Lung microvascular endothelial cell (primary cell): ENCODE measurements at places on chromosomes 4 and X. TPM values are rescaled to one million over a fixed set of nuclear protein-coding genes. Genes with fewer than 3 reads are reported as not detected.

- DNase-seq: no peak
Observed at GRCh38 chrX:47596256-47596655, 14.0 kb downstream of the TIMP1 start.

GRCh38 chr4:7073526-7074390, 5.9 kb upstream of the GRPEL1 start:
- DNase-seq: peak; percentile 48

GRCh38 chr4:189779281-189779980, 161.2 kb upstream of the FRG1 start:
- no peak for DNase-seq

GRCh38 chrX:10628906-10629305, 8.5 kb upstream of the MID1 start:
- no peak for DNase-seq

DNA sequence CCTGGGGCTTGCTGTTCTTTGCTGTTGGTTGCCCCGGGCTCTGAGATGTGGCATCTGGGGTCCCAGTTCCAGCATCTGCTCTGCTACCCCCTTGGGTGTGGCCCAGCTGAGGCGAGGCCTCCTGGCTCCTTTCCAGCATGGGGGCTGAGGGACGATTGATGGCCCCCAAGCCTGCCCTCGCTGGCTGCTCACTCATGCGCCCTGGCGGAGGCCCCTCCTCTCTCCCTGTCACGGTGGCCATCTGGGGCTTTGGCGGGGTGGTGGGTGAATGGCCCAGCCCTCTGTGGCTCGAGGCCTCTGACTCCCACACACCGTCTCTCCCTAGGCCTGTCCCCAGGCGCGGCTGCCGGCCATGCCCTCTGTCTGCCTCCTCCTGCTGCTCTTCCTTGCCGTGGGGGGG, 1.8 kb downstream of the PLXNA3 start:
- DNase-seq: no peak

- DNase-seq: no peak
Observed at GRCh38 chr4:39648213-39648612, 9.5 kb upstream of the SMIM14 start.

DNA sequence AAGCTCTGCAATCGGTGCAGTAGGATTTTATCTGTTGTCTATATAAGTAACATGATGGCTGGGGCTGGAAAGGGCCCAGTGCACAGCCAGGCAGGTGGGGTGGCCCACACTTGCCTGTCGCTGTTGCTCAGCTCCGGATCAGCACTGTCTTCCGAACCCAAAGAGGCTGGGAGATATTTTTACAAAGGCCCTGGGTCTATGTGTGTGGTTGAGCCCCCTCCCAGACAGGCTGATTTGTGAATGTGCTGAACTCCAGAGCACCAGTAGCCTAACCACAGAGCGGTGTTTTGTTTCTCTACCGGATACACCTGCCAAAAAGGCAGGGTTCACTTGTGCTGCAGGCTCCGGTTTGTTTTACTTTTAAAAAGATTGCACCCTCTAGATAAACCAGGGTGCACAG, 33.5 kb upstream of the CHRNA9 start:
- DNase-seq: peak; percentile 24

DNA sequence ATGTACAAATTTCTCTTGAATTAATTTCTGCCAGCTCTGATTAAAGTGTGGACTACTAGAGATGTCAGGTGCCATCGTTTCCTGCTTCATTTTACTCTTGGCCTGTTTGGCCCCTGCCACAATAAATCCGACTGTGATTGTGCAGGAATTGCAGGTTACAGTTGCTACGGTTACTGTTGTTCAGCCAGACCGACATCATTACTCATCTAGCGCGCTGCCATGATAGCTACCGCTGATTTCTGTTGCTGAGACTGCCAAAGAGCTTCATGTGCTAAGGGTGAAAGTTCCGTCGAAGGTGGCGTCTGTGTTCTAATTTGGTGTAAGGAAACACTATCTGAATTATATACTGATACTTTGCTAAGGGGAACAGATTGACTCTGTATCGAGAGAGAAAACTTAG, 22.1 kb downstream of the SLIT2 start:
- DNase-seq: peak; percentile 32

- no peak for DNase-seq
Observed at GRCh38 chr4:159021597-159022385, 81.1 kb upstream of the RAPGEF2 start.

- no peak for DNase-seq
Observed at GRCh38 chr4:75015627-75016026, 82.7 kb downstream of the PARM1 start.

DNA sequence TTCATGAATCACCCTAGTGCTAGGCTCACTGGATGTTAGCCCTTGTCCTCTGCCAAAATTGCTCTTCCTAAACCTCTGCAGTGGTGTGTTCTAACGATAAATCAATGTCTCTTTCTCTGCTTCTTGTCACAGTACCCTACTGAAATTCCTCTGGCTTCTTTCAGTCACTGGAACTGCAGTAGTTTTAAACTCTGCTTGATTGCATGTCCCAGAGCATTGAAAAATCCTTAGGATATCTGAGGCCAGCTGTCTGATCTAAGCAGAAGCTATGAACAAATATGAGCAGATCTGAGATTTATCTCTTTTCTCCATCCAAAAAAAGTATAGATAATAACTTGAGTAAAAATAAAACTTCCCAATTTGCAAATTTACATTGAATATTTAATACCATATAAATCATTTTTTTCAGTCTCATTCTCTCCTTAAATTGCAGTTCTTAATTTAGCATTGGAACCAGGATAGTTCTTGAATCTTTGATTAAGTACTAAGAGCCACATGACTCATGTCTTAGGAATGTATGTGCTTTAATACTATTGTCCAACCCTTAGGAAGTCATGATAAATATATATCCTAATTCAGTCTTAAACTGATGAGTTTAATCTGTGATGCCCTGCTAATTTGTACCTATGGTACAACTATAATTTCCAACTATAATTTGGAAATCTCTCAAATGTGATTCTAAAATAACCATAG, 169.7 kb downstream of the PDHA2 start:
- no peak for DNase-seq

DNA sequence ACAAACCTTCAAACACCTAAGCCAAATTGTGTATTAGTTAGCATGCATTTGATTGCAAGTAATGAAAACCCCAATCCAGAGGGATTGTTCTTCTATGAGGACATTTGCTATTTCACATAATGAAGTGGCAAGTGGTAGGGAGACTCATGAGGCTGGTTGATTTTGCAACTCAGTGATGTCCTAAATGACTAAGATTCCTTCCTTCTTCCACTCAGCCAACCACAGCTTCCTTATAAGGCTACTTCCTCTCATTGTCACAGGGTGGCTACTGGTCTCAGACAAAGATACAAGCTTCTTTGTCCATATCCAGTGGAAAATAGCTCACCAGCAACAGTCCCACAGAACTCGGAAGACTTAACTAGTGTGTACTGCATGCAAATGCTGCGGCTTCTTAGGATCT, 5.3 kb upstream of the OTC start:
- peak; percentile 89 for DNase-seq

DNA sequence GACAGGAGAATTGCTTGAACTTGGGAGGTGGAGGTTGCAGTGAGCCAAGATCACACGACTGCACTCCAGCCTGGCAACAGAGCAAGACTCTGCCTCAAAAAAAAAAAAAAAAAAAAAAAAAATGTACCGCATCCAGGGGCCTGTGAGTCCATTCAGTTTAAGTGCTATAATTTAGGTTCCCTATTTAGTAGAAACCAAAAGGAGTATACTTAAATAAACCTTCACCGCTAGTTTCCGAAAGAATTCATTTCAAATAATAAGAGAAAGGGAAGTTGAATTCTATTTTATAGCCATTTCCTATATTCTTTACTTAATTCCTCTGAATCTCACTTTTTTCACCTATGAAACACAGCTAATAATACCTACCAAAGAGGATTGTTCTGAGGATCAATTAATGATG, 20.8 kb upstream of the LRBA start:
- DNase-seq: no peak

GRCh38 chr4:33262824-33263223, 2542.7 kb downstream of the PCDH7 start:
- DNase-seq: no peak

DNA sequence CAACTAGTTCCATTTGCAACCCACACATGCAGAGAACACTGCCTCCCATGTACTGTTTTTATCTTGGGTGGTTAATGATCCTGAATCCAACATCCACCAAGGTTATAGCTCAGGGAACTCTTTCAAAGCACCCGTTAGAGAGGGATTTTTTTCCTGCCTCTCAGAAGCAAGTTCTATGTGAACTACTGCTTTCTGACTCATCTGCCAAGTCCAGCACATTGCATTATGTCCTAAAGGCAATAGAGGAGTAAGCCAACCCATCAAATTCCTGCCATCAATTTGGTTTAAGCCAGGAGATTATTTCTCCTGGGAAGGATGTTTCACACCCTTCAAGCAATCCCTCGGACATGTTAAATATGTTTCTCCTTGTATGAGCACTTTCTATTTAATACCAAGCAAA, 334.5 kb downstream of the GASK1B start:
- no peak for DNase-seq

GRCh38 chr4:41339812-41340809, 83.4 kb downstream of the UCHL1 start:
- peak; percentile 80 for DNase-seq

Gene CEP135
- total RNA-seq: 4.1 and 6.5 TPM in 2 replicates

Gene ZNF185
- 4.0 and 9.2 TPM in 2 replicates for total RNA-seq

Gene KLF3
- 17.0 and 26.8 TPM in 2 replicates for total RNA-seq

Gene PALLD
- total RNA-seq: 8.1 and 13.7 TPM in 2 replicates

Gene XAGE1A
- total RNA-seq: not detected in 2 replicates
